Hindlimb muscle (tissue), 1 donor: ENCODE measurements at places on chromosomes 5 and 9. TPM values are rescaled to one million over a fixed set of nuclear protein-coding genes. Genes with fewer than 3 reads are reported as not detected.

The NXNL2 gene
- 0.19 TPM for polyA plus RNA-seq

The PTGR1 gene
- 64.2 TPM for polyA plus RNA-seq

The HTR4 gene
- polyA plus RNA-seq, result not detected

The HTR1A gene
- not detected for polyA plus RNA-seq

- peak; percentile 87 for DNase-seq
These were observed at the start of gene MAN2A1 for GRCh38 chr5:109689740-109690241. TSS of gene MAN2A1 (plus strand) at chr5:109689927. CDS start at chr5:109690418, 491 bp downstream.

- no peak for DNase-seq
These were observed 111.1 kb upstream of the IFNK start for GRCh38 chr9:27412963-27413362.

- no peak for DNase-seq
These were observed 505 bp upstream of the ACER2 start for GRCh38 chr9:19408316-19408692.

GRCh38 chr5:151465476-151465875 lies 18.1 kb downstream of the SLC36A1 start:
- no peak for DNase-seq

- DNase-seq, result no peak
These were observed 35.3 kb upstream of the KCNV2 start for GRCh38 chr9:2681981-2682380.

GRCh38 chr5:130171699-130172098 lies 267.4 kb downstream of the CHSY3 start:
- DNase-seq, result no peak

DNA sequence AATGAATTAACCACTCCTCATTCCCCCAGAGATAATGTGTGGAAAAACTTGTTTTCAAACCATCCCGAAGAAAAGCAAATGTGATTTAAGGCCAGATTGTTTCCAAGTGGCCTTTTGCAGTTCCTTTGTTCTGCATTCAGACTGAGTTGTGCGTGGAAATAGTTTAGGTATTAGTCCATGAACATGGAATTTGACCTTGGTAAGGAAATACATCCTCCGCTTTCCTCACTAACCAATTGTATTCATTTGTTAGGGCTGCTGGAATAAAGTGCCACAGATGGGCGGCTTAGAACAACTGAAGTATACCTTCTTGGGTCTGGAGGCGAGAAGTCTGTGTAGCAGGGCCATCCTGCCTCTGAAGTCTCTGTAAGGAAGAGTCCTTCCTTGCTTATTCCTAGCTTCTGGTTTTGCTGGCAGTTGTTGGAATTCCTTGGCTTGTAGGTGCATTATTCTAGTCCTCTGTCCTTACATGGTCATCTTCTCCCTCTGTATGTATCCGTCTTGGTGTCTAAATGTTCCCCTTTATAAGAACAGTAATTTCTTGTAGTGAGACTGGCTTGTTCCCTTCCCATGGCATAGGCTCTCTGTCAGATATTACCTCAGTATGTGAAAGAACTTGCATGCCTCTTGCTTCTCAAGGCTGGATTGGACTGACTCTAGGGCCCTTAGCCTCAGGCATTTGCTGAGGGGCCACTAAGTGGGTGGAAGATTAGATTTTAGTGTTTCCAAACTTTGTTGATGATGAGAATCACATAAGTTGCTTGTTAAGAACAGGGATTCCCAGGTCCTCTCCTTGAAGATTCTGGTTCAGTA lies 53.9 kb downstream of the RAI14 start:
- DNase-seq, result no peak

DNA sequence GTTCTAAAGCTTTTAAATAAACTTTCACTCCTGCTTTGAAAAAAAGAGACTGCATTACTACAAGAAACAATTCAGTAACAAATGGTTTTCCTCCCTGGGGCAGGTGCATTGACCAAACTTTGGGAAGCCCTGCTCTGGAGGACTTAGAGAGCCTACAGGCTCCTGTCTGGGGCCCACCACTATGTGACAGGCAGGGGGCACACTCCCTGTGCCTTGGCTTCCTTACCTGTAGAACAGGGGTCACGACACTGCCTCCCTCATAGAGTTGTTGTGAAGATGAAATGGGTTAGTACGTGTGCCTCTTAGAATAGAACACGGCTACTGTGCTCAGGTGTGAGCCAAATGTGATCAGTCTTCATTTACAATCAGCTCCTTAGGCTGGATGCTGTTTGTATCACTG lies 130.1 kb downstream of the GPBP1 start:
- no peak for DNase-seq
